ENCODE measurements at places on chromosomes 2 and 18.

DNA sequence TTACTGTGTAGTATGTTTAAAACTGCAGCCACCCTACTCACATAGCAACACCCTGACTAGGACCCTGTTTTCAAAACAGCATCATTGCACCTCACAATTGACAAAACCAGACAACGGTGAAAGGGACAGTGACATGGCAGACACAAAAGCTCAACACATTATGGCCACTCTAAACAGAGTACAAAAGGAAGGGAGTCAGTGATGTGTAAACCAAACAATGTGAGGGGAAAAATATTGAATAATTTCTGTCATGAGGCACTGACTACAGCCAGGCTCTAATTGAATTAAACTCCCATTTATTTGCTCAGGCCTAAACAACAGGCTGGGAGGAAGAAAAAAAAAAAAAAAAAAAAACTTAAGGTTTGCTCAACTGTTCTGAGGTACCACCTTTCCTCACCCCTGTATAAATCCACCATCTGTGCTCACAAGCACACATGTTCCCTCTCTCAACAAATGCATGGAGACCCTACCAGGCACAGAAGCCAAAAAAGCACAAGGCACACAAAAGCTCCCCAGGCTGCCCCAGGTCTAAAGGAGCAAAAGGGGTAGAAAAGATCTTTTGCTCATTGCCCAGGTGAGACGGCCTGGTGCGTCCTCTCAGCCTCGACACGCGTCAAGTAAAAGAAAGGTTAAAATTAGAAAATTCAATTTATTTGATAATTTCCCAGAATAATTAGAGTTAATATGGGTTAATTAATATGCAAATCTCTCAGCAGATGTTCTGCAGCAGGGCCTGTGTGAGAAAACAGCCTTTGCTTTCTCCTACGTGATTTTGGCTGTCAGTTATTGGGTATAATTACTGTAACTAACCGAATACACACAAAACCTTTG is 80.9 kb downstream of the ZEB2 start:
- DNase-seq = no peak

GRCh38 chr2:143933946-143934569 is 585.9 kb downstream of the ZEB2 start:
- no peak for DNase-seq

- DNase-seq = no peak
Measured at GRCh38 chr2:222450021-222450420, 25.7 kb downstream of the SGPP2 start.

- no peak for DNase-seq
Measured at GRCh38 chr2:141331127-141331526, 799.7 kb downstream of the LRP1B start.

- no peak for DNase-seq
Measured at GRCh38 chr2:55419233-55419678, 400 bp downstream of the CCDC88A start.

GRCh38 chr18:76823587-76824011 is 1.2 kb downstream of the ZNF236 start:
- DNase-seq = peak; percentile 76

DNA sequence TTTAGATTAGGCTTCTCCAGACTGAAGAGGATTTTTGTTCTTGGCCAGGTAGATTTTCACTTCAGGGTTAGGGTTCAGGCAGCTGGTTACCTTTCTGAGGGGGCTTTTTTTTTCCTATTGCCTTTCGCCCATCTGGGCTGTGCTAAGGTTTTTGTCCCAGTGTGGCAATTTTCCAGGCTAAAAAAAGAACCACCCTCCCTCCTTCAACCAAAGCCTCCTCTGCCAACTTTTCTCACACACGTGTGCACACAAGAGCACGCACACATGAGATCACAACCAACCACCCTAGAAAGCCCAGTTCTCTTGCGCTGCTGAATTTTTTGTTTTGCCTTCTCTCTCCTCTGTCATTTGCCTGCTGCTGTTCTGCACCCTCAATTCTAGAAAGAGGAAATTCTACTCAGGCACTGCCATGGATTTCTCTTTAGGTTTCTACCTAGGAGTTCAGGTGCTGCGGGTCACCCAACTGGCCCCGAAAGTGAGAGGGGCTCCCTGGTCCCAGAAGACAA is 8.5 kb upstream of the CXCR4 start:
- DNase-seq = no peak

DNA sequence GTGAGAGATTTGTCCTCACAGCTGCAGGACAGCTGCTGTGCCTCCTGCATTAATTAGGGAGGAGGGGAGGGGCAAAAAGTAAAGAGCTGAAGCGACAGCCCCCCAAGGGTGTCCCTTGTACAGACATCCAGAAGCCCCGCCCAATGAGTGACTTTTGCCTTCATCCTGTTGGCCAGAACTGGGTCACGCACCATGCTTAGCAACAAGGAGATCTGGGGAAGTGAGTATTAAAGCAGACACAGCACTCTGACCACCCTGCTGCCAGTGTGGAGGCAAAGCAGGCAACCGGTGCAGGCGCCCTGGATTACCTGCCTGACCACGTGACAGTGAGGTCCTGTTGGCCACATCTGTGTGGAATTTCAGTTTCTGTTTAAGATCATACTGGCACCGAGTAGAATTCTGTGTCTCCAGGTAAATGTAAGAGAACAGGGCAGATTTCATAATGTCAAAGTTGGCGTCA is 21.5 kb upstream of the BIN1 start:
- DNase-seq = peak; percentile 83

DNA sequence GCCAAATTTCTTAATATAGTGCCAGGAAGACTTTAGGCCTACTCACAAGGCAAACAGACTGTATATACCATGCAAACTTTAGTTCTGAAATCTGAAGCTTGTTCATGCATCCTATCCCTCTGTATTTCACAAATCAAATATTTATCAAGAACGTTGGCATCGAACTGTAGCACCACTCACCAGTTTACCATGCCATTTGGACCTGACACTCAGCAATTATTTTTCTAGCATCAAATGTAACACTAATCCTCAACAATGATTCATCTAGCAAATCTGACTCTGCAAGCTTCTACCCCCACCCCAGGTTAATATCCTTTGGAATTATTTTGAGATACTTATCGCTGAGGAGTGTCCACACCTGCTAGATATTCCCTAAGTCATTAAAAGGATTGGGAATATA is 1506.6 kb downstream of the LRP1B start:
- DNase-seq = no peak

DNA sequence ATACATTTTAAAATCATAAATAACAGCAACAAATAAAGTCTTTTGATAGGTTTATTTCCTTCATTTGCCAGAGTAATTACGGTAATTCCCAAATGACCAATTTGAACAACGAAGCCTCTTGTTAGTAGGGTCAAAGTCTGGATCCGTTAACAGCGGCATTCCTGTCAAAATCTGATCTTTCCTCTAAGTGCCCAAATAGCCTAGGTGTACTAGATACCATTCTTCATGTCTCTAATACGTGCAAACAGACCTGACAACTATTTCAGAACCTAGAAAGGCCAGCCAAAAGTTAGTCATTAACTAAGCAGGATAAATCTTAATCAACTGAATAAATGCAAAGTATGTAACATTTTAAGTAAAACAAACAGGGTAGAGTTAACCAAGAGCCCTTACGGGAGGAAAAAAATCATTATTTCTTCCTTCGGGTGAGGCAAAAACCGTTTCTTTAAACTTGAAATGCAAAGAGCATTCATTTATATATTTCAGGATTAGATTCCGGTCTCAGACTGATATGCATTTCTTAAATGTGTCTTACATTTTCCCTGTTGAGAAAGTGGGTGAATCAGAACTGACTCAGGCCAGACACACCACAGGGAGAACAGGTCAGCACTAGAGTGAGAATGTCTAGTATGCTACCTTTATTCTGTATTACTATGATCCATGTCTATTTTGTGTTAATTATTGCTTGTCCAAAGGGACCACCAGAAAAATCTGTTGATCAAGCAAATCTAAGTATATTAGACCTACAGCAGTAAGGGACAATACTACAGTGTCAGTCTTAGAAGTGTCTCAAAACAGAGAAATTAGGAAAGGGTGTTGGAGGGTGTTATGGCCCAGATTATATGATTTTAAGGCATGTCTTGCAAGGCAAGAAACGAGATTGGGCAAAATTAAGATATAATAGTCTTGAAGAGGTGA is 141.5 kb upstream of the NDUFV2 start:
- no peak for DNase-seq

DNA sequence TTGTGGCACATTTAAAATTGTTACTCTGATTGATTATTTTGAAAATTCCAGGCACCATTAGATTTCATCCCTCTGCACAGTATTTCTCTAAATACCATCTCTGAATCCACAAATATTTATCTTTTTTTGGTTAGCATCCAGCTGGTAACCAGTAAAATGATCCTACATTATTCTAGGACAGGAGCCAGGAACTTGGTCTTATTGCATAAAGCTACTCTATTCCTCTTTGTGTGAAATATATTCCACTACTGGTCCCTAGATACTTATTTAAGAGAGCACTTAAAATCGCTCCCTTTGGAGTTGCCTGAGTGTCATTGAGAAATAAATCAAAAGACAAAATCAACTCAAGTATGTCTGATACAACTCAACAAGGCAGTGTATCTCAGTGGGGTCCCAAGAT is 7.4 kb upstream of the MBOAT2 start:
- DNase-seq = no peak

DNA sequence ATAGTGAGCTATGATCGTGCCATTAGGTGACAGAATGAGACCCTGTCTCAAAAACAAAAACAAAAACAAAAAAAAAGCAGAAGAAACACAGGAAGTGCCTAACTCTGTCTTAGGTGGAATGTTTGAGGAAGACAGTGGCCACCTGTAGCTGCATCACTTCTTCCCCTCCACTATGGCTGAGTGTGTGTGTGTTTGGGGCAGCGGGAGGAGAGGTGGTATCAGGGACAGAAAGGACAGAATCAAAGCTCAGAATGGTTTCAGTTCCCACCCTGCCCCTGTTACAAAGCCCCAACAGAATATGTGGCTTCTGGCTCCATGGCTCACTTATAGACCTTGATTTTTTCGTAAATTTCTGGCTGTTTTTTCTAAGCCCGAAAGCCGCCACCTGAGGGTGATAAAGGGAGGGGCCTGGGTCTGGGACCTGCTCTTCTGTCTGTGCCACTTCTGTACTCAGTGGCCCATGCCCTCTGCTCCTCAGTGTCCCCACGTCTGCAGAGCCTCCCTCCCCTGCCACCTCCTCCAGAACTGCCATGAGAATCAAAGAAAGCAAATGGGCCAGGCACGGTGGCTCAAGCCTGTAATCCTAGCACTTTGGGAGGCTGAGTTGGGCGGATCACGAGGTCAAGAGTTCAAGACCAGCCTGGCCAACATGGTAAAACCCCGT is 27.4 kb downstream of the SERTAD2 start:
- DNase-seq = peak; percentile 34

DNA sequence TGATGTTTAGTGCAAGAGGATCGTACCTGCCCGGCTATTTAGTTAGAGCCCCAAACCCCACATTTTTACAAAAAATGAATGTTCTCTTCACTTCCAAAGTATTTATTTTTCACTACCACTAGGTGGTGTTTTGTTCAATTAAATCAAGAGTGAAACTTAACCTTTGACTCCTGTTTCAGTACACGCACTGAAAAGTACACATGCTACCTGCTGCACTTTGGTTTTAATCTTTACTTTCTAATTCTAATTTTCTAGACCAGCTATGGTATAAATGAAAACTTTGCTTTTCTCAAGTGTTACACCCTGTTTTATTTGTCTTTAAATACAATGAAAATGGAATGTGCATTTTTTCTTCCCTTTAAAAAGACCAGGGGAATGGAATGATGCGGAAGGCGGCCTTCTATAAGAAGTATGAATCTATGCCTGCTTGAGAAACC is 31.4 kb upstream of the CHN1 start:
- DNase-seq = no peak

DNA sequence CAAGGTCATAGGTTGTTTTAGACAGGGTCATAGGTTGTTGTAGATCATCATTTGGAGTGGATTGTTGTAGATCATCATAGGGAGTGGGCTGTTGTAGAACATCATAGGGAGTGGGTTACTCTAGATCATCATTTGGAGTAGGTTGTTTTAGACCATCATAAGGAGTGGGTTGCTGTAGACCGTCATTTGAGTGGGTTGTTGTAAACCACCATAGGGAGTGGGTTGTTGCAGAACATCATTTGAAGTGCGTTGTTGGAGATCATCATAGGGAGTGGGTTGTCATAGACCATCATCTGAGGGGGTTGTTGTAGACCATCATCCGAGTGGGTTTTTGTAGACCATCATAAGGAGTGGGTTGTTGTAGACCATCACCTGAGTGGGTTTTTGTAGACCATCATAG is 9.5 kb upstream of the TRPM8 start:
- DNase-seq = no peak

GRCh38 chr2:168573128-168573903 is 117.2 kb downstream of the CERS6 start:
- no peak for DNase-seq

- DNase-seq = no peak
Measured at GRCh38 chr2:34147780-34148179, 548.7 kb upstream of the FAM98A start.

- peak; percentile 46 for DNase-seq
Measured at GRCh38 chr2:131105950-131106801, 1.0 kb downstream of the PLEKHB2 start.

DNA sequence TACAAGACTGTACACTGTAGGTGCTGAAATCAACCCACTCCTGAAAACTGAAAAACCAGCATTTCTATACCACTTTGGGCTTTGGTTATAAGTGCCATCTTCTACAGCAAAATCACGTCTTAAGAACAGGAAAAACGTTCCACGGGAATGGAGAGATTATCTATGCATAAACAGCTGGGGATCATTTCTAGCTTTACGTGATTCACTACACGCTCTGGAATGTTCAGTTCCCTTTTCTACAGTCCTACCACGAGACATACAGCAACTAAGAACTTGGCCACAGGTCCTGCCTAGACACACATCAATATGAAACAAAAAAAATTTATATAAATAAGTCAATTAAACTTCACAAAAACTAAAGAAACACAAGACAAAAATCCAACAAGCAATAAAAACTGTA is 3.6 kb downstream of the CXCR4 start:
- no peak for DNase-seq

GRCh38 chr2:181146171-181146570 is 165.8 kb downstream of the UBE2E3 start:
- DNase-seq = no peak

DNA sequence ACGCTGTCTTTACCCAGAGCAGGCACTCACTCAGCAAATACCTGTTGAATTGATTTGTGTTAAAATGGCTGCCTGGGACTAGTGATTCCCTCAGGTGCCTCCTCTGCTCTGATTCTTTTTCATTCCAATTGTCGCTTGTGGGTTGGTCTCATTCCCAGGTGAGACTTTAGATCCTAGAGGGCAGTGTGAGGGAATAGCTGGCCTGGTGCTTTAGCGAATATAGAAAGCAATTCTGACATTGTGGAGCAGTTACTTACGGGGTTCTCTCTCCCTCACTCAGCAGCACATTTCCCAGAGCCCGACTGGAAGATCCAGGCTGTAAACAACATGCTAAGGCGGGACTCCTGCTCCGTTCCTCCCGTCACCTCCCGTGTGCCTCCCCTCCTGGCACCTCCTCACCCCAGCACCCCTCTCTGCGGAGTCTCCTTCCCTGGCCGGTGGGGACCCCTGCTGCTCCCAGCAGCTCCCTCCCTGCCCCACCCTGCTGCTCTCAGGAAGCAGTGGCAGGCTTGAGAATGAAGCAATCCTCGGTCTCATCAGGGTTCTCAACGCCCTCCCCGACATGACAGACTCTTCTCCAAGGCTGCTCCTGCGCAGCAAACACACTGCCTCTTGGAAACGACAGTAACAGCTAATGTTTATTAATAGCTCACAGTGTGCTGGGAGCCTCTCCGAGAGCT is 26.9 kb downstream of the CELF4 start:
- DNase-seq = no peak

- no peak for DNase-seq
Measured at GRCh38 chr2:152089238-152089637, 9.6 kb downstream of the CACNB4 start.
